ENCODE measurements at places on chromosomes 11 and 22. TPM values are rescaled to one million over a fixed set of nuclear protein-coding genes. Genes with fewer than 3 reads are reported as not detected.

- peaks cover 6% of the 10 kb centered on the region for H3K4me1 ChIP-seq
- no peak overlapping the region for H3K27ac ChIP-seq
- H3K36me3 ChIP-seq, result no peaks in the 10 kb centered on the region
- H3K27me3 ChIP-seq, result peaks cover 13% of the 10 kb centered on the region
Observed at GRCh38 chr22:27475548-27475897, 326.0 kb downstream of the MN1 start.

DNA sequence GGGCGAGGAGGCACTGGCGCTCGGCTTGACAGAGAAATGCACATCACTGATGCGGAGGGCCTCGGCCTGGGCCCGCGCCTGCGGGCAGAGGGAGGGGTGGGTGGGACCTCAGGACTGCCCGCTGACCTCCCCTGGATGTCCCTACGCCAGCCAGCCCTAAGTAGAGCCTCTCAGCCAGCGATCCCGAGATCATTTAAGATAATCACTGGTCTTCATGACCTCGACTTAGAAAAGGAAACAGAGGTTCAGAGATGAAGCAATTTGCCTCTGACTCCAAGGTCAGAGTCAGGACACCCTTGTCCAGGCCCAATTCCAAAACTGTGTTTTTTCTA lies 4.9 kb downstream of the CBX6 start:
- no peak overlapping the region for H3K4me3 ChIP-seq
- no peaks in the 10 kb centered on the region for H3K27me3 ChIP-seq
- peaks cover 41% of the 10 kb centered on the region for H3K36me3 ChIP-seq
- peaks cover 90% of the 10 kb centered on the region for H3K4me1 ChIP-seq
- no peak overlapping the region for H3K27ac ChIP-seq

DNA sequence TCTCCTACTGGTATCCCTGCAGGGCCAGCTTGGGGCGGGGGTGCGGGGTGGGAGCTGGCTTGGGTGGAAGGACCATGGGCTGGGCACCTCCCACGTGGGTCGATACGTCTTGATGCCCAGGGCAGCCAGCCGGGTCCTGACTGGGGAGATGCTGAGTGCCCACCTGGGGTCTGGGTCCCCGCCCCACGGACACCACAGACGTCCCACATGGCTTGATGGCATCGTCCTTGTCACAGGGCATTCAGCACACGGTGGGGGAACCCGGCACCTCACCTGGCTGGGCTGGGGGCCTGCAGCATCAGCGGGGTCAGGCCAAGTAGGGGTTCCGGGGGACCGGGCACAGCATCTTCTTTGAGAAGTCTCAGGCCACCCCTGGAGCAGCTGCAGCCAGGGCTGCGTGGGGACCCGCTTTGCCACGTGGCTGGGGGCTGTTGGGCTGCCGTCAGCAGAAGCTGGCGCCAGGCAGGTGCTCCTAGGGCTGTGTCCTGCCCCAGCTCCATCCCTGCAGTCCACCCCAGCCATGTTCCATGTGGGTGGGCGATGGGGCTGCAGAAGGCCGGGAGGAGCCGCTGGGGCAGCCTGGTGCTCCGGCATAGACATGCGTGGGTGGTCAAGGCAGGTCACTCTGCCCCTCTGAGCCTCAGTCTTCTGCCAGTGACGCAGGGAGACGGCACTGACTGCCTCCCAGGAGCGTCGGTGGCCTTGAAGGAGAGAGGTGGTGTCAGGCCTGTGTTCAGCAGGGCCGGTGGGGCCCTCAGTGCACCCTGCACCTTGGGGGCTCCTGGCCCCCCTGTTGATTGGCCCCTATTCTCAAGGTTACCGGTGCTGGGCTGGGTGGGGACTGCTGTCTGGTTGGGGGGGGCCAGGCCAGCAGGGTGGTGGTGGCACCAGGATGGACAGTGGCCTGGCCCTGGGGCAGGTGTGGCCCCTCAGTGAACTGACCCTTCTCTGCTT lies 8.4 kb downstream of the SELENOO start:
- DNase-seq, result no peak
- H3K4me3 ChIP-seq, result no peak overlapping the region
- H3K27ac ChIP-seq, result no peak overlapping the region
- peaks cover 6% of the 10 kb centered on the region for H3K36me3 ChIP-seq
- H3K27me3 ChIP-seq, result no peaks in the 10 kb centered on the region
- H3K4me1 ChIP-seq, result peaks cover 29% of the 10 kb centered on the region

DNA sequence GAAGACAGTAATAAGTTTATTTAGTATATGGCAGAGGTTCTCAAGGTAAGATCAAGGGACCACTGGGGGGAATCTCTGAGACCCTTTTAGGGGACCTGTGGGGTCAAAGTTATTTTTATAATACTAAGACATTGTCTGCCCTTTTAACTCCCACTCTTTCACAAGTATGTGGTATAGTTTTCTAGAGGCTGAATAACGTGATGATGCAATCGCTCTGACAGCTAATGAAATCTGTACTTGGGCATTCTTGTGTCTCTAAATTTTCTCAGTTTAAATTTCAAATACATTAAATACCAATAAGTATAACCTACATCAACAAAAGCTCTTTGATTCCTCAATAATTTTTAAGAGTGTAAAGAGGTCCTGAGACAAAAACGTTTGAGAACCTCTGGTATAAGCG lies 147.9 kb downstream of the ATG16L2 start:
- peaks cover 8% of the 10 kb centered on the region for H3K36me3 ChIP-seq
- H3K27ac ChIP-seq, result no peak overlapping the region
- H3K4me3 ChIP-seq, result no peak overlapping the region

B4GAT1 gene
- total RNA-seq, result 46.7 TPM

FOLR1 gene
- 0.23 TPM for total RNA-seq

PLAAT2 gene
- not detected for total RNA-seq

GRCh38 chr11:112345706-112346105 lies 85.0 kb upstream of the PLET1 start:
- no peaks in the 10 kb centered on the region for H3K4me1 ChIP-seq
- no peaks in the 10 kb centered on the region for H3K27me3 ChIP-seq
- H3K4me3 ChIP-seq, result no peak overlapping the region
- no peaks in the 10 kb centered on the region for H3K36me3 ChIP-seq

GRCh38 chr22:21945453-21946261 lies 7.0 kb downstream of the PPM1F start:
- no peaks in the 10 kb centered on the region for H3K36me3 ChIP-seq
- H3K27me3 ChIP-seq, result no peaks in the 10 kb centered on the region
- no peak overlapping the region for H3K27ac ChIP-seq
- H3K4me3 ChIP-seq, result no peak overlapping the region
- DNase-seq, result no peak

DNA sequence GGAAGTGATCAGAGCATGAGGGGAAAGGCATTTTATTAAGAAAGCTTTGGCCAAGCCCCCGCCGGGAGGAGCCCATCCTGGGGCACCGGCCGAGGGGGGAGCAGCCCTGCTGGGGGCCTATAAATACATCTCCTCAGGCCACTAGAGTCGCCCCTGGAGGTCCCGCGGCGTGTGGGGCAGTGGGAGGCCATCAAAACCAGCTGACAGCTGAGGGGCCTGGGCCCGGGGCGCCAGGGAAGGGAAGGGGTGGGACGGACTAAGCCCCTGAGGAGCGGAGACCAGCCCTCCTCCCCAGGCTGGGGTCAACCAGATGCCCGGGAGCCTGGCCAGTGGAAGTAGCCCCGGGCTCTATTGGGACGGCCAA lies 13.1 kb downstream of the SCARF2 start:
- H3K36me3 ChIP-seq, result no peaks in the 10 kb centered on the region
- no peak for DNase-seq
- H3K27me3 ChIP-seq, result no peaks in the 10 kb centered on the region
- H3K27ac ChIP-seq, result peak overlapping the region; percentile 55
- peaks cover 20% of the 10 kb centered on the region for H3K4me1 ChIP-seq

DNA sequence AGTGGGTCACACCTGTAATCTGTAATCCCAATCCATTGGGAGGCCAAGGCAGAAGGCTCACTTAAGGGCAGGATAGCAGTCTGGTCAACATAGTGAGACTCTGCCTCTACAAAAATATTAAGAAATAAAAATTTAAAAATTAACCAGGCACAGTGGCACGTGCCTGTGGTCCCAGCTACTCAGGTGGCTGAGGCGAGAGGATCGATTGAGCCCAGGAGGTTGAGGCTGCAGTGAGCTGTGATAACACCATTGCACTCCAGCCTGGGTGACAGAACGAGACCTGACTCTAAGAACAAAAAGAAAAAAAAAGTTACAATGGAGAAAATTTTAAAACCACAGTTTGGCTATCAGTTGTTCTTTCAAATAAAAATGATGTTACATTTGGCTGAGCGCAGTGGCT lies 13.4 kb upstream of the SYNGR1 start:
- H3K27ac ChIP-seq, result no peak overlapping the region
- no peaks in the 10 kb centered on the region for H3K4me1 ChIP-seq
- H3K36me3 ChIP-seq, result no peaks in the 10 kb centered on the region
- peaks cover 5% of the 10 kb centered on the region for H3K27me3 ChIP-seq
- no peak overlapping the region for H3K4me3 ChIP-seq

MMP27 gene
- not detected for total RNA-seq

DNA sequence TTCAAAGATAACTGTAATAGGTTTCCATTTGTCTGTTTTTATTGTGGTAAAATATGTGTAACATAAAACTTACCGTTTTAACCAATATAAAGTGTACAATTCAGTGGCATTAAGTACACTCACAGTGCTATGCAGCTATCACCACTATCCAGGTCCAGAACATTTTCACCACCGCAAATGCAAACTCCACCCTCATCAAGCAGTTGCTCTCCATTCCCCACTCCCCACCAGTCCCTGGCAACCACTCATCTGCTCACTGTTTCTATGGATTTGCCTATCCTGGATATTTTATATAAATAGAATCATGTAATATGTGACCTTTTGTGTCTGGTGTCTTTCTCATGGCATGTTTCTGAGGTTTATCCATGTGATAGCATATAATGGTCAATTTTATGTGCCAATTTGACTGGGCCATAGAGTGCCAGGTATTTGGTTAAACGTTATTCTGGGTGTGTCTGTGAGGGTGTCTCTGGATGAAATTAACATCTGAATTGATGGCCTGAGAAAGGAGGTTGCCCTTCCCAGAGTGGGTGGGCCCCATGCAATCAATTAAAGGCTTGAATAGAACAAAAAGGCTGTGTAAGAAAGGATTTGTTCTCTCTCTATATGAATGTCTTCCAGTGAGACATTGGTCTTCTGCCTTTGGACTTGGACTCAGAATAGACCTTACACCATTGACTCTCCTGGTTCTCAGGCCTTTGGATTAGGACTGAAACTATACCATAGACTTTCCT lies 17.2 kb upstream of the SMCO4 start:
- H3K36me3 ChIP-seq, result no peaks in the 10 kb centered on the region
- no peak overlapping the region for H3K27ac ChIP-seq
- H3K4me1 ChIP-seq, result no peaks in the 10 kb centered on the region
- no peak for DNase-seq
- H3K27me3 ChIP-seq, result no peaks in the 10 kb centered on the region
- H3K4me3 ChIP-seq, result no peak overlapping the region

- H3K27ac ChIP-seq, result no peak overlapping the region
- DNase-seq, result no peak
- H3K27me3 ChIP-seq, result no peaks in the 10 kb centered on the region
- H3K4me1 ChIP-seq, result peaks cover 49% of the 10 kb centered on the region
- H3K4me3 ChIP-seq, result no peak overlapping the region
- H3K36me3 ChIP-seq, result peaks cover 3% of the 10 kb centered on the region
Observed at GRCh38 chr11:119091178-119091577, 6.5 kb downstream of the HMBS start.

OR2AT4 gene
- not detected for total RNA-seq

- H3K36me3 ChIP-seq, result no peaks in the 10 kb centered on the region
- H3K27ac ChIP-seq, result no peak overlapping the region
- H3K4me3 ChIP-seq, result no peak overlapping the region
- H3K27me3 ChIP-seq, result peaks cover 17% of the 10 kb centered on the region
- DNase-seq, result no peak
Observed at GRCh38 chr11:70854901-70855556, 397.3 kb downstream of the SHANK2 start.

SLC22A25 gene
- total RNA-seq, result not detected

- no peaks in the 10 kb centered on the region for H3K27me3 ChIP-seq
- no peak overlapping the region for H3K27ac ChIP-seq
- H3K4me1 ChIP-seq, result peaks cover 22% of the 10 kb centered on the region
- no peak overlapping the region for H3K4me3 ChIP-seq
Observed at GRCh38 chr11:115361025-115361424, 143.2 kb downstream of the CADM1 start.

GRCh38 chr22:43823353-43823908 lies 11.3 kb upstream of the EFCAB6 start:
- DNase-seq, result no peak
- no peak overlapping the region for H3K4me3 ChIP-seq
- H3K27me3 ChIP-seq, result peaks cover 44% of the 10 kb centered on the region
- H3K36me3 ChIP-seq, result no peaks in the 10 kb centered on the region

- peaks cover 34% of the 10 kb centered on the region for H3K4me1 ChIP-seq
- no peak overlapping the region for H3K4me3 ChIP-seq
- no peaks in the 10 kb centered on the region for H3K27me3 ChIP-seq
- no peak for DNase-seq
- peak overlapping the region; percentile 78 for H3K27ac ChIP-seq
Observed at GRCh38 chr11:130512662-130513061, 64.2 kb downstream of the ADAMTS15 start.

VEGFB gene
- 259 TPM for total RNA-seq

ARSA gene
- total RNA-seq, result 28.2 TPM

- no peaks in the 10 kb centered on the region for H3K27me3 ChIP-seq
- no peak overlapping the region for H3K27ac ChIP-seq
- no peak for DNase-seq
- H3K4me1 ChIP-seq, result no peaks in the 10 kb centered on the region
Observed at GRCh38 chr11:110509472-110509871, 79.7 kb downstream of the FDX1 start.

DNA sequence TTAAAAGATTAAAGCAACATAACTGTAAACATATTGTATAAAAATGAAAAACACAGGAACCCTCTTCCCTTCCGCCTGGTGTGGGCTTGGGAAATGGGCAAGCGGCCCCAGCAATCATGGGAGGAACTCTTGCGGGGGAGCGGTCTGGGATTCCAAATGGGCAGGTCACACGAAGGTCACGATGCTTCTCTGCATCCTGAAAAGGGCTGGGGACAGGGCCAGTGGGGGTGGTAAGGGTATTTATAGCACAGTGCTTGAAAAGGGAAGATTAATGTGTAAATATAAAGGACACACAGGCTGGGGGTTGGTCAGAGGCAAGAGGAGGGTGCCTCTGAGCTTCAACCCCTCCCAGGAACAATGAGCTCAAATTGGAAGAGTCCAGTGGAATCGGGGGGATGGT lies 46.9 kb upstream of the OR4B1 start:
- H3K4me3 ChIP-seq, result peak overlapping the region; percentile 9
- peaks cover 22% of the 10 kb centered on the region for H3K4me1 ChIP-seq
- peak overlapping the region; percentile 86 for H3K27ac ChIP-seq
- no peaks in the 10 kb centered on the region for H3K36me3 ChIP-seq
- DNase-seq, result peak; percentile 83
- H3K27me3 ChIP-seq, result no peaks in the 10 kb centered on the region

PHETA2 gene
- total RNA-seq, result 3.8 TPM

DNA sequence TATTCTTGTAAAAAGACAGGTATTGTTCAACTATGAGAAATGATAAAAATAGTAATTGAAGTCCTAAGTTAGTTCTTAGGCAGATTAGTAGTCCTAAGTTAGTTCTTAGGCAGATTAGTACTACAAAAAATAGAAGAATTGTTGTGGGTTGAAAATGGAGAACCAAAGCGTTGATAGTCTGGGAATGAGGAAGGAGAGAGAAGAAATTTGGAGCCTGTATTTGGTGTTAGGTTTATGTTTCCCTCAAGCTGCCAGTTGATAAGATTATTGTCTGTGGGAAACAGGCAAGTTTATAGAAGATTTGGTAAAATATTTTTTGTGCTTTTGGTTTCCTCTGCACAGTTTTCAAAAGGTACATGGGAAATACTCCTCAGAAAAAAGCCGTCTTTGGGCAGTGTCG lies 3.6 kb downstream of the BCO2 start:
- DNase-seq, result no peak
- no peaks in the 10 kb centered on the region for H3K36me3 ChIP-seq
- peak overlapping the region; percentile 9 for H3K27ac ChIP-seq
- H3K4me3 ChIP-seq, result peak overlapping the region; percentile 53

CNIH2 gene
- not detected for total RNA-seq

GRCh38 chr11:85626496-85626895 lies 648 bp downstream of the DLG2 start:
- H3K27me3 ChIP-seq, result no peaks in the 10 kb centered on the region
- H3K27ac ChIP-seq, result no peak overlapping the region
- no peaks in the 10 kb centered on the region for H3K36me3 ChIP-seq
- DNase-seq, result no peak
- H3K4me1 ChIP-seq, result peaks cover 22% of the 10 kb centered on the region

Data from heart right ventricle (tissue), 16 donors.